Urinary bladder (tissue), 4 donors: ENCODE measurements at places on chromosomes 5 and 9. TPM values are rescaled to one million over a fixed set of nuclear protein-coding genes. Genes with fewer than 3 reads are reported as not detected.

DNA sequence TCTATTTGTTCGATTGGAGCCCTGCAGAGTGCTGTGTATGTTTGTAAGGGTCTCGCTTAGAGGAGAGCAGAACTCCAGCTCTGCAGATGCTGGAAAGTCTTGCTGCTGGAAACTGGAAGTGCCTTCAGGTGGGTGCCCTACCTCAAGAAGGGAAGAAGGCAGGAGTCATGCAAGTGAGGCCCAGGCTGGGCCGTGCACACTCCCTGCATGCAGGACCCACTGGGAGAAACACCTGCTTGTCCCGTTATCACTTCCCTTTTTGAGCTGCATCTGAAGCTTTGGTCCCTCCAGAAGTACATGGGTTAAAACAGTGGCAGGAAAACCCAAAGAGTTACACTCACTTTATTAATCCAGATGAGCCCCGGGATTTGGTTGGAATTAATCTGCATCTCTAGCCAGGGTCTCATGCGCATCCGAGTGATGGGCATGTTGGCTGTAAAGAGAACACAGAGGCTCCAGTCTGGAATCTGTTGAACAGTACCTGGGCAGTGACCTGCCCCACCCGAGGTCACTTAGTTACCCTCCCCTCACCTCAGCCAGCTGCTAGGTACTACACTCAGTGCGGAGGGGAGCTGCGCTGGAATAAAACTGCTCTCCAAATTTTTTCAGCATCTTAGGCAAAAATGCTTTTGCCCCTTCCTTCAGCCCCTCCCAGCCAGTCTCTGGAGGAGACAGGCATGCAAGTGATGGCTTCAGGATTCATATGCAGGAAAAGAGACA is 1.4 kb downstream of the IRF1 start:
- no peak for DNase-seq

DNA sequence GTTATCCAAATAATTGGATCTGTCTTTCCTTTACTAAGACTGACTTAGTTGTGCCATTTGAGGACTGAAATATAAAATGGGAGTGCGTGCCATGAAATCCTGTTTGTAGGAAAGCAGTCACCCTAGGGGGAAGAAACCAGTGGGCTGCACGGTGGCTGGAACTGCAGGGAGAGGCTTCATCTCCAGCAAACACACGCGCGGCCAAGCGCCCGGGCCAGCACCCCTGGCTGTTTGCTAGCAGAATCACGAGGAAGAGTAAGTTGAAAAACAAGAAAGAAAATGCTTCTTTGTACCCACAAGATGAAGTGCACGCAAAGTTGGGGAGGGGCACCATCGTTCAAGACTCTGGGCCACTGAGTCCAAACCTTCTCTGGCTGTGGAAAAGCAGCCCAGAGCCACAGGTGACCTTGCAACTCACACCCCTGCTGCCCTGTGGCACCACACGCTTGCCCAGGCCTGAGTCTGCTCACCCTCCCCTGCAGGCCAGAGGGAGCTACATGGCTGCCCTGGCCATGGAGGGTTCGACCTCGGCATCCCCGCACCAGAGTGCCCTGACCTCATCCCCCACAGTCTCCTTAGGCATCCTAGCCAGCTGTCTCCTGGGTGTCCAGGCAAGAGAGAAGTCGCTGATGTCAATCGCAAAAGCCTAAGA is 55.2 kb downstream of the IRX2 start:
- DNase-seq, result no peak

DNA sequence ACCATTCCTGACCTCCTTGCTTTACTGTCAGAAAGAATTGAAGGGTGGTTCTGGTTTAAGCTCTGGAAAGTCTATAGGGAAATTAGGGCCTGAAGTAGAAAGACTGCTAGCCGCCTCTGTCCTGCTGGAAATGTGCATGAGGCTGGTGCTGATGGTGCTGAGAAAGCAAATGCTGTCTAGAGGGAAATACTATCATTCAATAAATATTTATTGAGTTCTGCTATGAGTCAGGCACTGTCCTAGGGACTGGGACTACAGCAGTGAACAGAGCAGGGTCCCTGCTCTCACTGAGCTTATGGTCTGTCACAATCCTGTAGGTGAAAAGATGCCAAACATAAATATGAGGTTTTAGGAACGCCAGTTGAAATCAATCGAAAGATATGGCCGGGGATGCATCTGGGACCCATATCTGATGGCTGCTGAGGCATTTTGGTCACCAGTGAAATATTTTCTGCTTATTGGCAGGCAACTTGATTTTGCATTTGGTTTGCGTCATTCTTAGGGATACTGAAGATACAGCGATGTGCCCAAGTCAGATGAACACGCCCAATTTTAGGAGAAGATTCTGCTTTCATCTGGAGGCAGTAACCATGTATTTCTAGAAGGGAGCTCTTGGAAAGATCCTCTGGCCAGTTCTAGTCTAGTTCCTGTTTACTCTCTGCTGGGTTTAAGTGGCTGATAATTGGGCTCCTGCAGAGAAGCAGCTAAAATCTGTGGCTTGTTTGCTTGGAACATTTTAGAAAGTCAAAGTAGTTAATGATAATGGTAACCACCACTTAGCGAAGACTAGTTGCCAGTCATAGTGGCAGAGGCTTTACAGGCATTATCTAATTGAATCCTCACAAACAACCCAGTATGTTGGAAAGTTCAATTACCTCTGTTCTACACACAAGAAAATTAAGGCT is 73.3 kb downstream of the INSYN2B start:
- DNase-seq, result no peak

DNA sequence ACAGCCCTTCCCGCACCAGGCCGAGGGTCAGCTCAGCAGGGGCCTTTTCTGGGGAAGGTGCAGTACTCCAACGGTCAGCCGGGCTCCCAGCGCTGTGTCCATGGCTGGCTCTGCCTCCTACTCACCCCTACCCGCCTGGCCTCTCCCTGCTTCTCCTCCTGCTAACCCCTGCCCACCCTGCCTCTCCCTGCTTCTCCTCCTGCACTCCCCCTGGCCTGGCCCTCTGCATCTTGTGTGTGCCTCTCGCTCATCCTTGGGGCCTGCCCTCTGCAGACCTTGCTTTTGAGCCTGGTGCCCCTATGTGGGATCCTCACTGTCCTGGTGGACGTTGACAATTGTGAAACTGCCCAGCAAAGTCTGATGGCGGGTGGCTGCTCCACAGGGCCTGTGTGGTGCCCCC is 274.6 kb upstream of the IRX2 start:
- no peak for DNase-seq

DNA sequence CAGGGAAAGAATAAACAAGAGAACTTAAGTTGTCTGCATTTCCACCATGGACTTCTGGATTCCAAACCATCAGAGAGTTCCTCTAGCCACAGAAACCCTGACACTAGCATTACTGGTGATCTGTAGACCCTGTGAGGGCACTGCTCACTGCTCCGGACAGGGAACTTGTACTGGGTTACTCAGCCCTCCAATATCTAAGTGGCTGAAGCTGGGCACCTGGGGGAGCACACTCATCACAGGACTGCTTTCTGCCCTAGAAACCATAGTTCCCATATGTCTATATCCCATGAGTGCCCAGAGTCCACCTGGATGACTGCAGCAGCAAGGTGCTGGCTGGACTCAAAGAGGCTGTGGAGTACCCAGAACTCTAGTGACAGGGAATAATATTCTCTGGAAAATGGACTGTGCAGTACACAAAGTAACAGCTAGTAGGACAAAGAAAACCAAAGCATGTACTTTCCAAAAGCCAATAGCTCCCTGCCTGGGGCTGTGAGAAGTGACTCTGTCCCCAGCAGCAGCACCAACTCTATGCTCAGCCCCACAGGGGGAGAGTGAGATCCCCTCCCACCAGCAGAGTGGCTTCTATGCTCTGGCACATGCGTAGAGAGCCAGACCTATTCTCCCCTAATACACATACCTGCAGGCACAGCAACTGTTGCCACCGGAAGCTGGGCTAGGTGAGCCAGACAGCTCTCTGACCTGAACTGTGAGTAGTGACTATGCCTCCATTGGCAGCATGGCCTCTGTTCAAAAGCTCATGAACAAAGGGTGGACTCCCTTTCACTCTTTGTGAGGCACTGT is 472.9 kb upstream of the FTMT start:
- no peak for DNase-seq

KIF27 gene
- total RNA-seq, result 18.9 TPM

TRAF1 gene
- total RNA-seq, result 4.5 TPM

TMEM215 gene
- 0.21 TPM for total RNA-seq

GRCh38 chr9:137276473-137277328 is 825 bp upstream of the TOR4A start:
- DNase-seq, result no peak

DNA sequence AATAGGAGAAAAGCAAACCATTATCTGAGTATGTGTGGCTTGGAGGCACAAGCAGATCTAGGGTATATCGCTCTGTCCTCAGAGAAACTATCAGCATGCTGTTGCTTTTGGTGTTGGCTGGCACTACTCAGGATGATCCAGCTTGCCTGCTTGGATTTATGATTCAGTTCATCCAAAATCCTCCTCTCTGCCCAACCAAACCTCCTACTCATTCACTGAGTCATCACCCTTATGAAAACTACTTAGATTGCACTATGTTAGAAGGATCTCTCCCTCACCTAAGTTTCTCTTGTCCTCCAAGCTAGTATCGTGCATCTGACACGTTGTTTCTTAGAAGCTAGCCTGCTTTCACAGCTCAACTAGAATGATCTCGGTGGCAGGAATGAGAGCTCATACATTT is 14.2 kb upstream of the ZBED3 start:
- no peak for DNase-seq
